Fibroblast of lung (primary cell): ENCODE measurements at places on chromosomes 4 and X.
A peak's percentile ranks its signal among the peaks of the same experiment; 100 is the strongest.

GRCh38 chr4:75621715-75622114 lies 8.6 kb downstream of the CDKL2 start:
- DNase-seq: no peak

DNA sequence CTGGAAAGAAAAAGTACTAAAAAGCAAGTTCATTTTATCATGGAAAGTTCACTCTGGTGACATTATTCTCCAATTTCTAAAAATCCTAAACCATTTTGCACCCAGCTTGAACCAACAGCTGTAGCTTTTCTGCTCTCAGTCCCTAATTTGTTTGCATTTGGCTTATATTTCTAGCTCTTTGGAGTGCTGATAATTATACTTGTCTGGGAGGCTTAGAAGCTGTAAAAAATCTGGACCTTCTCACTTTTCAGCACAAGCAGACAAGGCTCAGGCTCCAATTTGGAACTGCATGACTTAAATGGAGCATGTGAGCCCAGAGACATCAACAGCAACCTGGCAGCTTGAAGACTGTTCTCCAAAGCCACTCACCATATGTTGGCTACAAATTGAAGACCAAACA lies 170.9 kb upstream of the PCDH18 start:
- peak; percentile 87 for DNase-seq

DNA sequence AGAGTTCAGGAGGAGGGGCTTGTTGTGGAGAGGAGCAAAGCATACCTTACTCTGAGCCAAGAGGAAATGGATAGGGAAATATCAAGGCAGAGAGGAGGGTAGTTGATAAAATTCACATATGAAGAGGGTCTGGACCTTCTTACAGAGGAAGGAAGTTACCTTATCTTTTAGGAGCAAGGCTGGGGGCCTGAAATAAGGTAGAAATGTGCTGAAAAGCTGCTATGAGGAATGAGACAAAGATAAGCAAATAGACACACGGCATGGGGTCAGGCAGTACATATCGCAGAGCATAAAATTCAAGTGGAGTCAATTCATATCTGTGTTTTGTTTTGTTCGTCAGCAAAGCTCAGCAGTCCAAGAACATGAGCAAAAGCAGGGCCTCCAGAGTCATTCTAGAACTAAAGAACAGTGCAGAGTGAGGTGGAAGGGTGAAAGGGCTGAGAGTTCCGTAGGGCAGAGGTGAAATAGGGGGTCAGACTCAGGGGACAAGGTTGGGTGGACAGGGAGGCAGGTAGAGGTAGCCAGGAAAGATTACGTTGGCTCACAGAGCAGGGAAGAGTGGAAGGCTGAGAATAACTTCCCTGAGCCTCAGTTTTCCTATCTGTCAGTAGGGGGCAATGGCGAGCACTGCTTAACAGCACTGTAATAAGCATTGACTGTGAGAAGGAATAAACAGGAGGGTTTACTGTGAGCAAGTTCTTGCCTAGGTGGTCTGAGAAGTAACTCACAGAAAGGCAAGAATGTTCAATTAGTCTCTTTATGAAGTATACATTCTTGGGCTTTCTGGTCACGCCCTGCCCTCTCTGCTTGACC lies 9.2 kb downstream of the VSIG4 start:
- no peak for DNase-seq

DNA sequence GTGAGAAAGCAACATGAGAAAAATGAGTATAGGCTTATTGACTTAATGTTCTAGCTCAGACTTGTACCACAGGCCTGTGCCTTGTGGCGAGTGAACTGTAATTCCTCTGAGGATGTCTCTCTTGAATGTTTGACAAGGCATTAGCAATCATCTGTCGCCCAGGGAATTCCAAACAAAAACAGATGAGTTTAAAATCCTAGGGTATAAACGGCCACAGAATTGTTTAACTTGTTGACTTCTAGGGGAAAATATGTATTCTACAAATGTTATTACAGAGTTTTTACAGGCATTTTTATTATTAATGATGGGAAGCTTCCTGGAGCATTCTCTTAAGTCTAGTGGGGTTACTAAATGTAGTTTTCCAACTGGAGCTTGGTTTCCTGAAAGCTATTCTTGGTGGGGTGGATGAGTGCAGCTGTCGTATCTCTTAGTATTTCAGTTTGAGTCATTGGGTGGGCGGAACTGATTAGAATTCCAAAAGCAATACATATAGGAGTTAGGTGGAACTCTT lies 40.6 kb downstream of the ARHGAP10 start:
- peak; percentile 95 for DNase-seq

- no peak for DNase-seq
These were observed 8.5 kb downstream of the TRIM2 start for GRCh38 chr4:153212736-153213135.

DNA sequence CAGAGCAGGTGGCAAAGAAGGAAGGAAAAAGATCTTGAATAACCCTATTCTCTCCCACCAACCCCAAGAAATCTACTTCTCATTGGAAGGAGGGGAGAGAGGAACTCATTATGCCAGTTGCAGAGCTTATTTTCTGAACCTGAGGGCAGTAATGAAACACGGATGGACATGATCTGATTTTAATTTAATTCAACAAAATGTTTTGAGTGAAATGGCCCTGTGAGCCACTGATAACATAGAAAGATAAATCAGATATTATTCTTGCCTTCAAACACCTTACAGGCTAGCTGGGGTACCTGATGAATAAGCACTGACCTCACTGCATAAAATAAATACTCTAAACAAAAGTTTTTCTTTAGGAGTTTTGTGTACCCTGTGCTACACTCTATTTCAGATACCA lies 30.3 kb downstream of the DAPP1 start:
- no peak for DNase-seq

DNA sequence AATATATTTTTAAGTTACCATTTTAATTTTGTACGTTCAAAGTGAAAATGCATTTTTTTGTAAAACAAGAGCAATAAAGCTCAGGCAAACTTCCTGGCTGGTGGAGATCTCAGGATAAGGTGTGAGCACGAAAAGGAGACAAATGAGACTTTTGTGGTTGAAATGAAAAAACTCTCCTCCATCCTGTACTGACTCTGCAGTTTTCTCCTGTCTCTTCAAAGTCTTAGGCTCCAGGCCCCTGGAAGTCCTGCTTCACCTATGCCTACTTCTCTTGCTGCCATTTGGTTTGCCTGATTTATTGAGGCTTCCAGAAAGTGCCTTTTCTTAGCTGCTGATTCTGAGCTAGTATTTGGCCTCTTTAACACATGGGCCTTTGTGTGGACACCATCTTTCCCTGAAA lies 77.7 kb downstream of the MAML3 start:
- no peak for DNase-seq

DNA sequence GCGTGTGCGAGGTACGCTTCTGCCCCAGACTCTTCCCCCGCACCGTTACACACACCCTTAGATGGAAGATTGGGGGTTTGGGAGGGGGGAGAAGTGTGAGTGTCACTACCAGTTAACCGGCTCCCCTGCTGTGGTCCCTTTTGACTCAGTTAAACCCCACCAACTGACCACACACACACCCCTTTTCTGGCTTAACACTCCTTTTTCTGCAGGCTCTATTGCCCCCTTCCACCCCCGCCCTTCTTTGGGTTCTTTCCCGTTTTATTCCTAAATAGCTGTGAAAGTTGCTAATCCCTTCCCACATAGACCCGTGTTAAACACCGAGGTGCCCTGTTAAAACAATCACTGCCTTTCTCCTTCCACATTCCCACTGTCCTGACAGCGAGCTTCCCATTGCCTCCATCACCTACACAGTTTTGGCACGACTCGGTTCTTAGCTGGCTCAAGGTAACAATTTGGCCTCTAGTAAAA lies 3.7 kb upstream of the NR3C2 start:
- no peak for DNase-seq

GRCh38 chrX:119753639-119754257 lies 4.6 kb upstream of the SOWAHD start:
- DNase-seq: peak; percentile 40

DNA sequence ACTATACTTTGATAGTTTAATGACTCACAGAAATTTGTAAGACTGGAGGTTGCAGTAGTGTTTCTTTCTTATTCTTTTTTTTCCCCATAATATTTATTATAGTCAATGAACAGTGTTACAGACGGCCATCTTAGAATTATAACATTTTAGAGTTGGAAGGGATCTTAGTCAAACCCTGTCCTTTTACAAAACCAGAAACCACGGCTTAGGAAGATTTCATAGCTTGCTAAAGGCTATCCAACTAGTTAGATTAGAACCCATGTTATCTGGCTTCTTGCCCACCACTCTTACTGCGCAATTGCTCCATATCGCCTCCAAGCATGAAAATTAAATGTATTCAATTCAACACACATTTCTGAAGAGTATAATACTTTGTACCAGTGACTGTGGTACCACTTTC lies 1.1 kb downstream of the XIAP start:
- DNase-seq: peak; percentile 46

- DNase-seq: no peak
These were observed 410.4 kb upstream of the SMIM31 start for GRCh38 chr4:164343472-164343976.

DNA sequence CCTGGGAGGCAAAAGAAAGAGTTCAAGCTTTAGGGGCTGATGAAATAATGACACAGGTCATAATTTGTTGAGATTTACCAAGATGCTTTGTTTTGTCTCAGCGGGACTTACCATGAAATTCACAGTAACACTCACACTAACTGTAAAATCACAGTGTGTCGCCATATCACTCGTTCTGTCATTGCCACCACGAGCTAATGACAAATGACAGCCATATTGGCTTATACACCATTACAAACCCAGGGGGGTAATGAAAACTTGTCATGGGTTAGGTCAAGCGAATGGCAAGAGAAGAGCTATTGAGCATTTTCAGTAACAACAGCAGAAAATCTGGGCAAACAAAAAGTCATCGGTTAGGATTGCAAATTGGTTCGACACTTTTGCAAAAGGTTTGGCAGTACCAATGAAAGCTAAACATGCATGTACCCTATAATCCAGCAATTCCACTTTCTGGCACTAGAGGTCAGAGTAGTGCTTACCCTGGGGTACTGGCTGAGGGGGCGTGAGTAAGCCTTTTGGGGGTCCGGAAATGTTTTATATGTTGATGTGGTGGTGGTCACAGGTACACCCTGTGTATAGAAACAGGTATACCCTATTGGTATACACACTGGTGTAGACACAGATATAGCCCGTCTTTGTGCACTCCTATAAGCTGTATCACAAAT lies 83.9 kb upstream of the RAI2 start:
- DNase-seq: no peak

GRCh38 chr4:28490669-28491068 lies 1630.0 kb downstream of the STIM2 start:
- no peak for DNase-seq

- DNase-seq: no peak
These were observed 1.6 kb upstream of the HADH start for GRCh38 chr4:107987916-107988762.

DNA sequence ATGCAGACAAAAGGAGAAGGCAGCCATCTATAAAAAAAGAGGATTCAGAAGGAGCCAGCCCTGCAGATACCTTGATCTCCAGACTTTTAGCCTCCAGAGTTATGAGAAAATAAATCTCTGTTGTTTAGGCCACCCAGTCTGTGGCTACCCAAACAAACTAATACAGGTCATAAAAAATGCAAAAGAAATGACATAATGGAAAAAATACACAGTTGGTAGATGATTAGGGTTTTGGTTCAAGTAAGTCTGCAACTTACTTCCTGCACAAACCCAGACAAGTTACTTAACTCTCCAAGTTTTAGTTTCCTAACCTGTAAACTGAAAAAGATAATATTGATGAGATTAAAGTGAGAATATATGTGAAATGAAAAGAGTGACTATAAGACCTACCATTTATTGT lies 11.3 kb downstream of the QDPR start:
- DNase-seq: no peak

GRCh38 chrX:153763989-153764755 lies at the start of gene PLXNB3:
Gene PLXNB3, plus strand, starts transcription at chrX:153764249. Its CDS starts 1,287 bp downstream, at chrX:153765536.
- peak; percentile 55 for DNase-seq

GRCh38 chr4:158786121-158786601 lies 17.3 kb downstream of the FNIP2 start:
- DNase-seq: peak; percentile 70

GRCh38 chr4:177384856-177385397 lies 57.3 kb downstream of the AGA start:
- no peak for DNase-seq

GRCh38 chrX:10828036-10828435 lies 207.7 kb upstream of the MID1 start:
- no peak for DNase-seq

- peak; percentile 40 for DNase-seq
These were observed 10.4 kb downstream of the CASK start for GRCh38 chrX:41912923-41913322.

GRCh38 chrX:26376037-26376708 lies 160.2 kb downstream of the MAGEB5 start:
- DNase-seq: no peak

DNA sequence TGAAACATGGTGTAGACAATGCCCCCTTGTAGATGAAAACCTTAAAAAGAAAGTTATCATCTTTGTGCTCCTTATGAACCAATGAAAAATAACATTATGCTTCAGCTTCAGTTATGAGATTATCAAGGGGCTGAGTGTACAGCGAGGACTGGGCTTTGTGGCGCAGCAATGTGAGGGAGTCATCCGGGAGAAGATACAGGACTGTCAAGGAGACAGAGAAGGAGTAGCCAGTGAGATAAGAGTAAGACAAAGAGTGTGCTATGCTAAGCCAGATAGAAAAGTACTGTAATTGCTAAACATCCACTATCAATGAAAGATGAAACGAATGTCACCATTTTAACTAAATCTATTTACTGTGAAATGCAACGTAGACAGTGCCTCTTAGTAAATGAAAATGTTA lies 3.6 kb upstream of the KLHL15 start:
- no peak for DNase-seq

GRCh38 chr4:147840838-147841738 lies 109.2 kb downstream of the ARHGAP10 start:
- no peak for DNase-seq

GRCh38 chr4:123631786-123632692 lies 235.4 kb downstream of the SPRY1 start:
- peak; percentile 32 for DNase-seq

- peak; percentile 71 for DNase-seq
These were observed 55.0 kb downstream of the PRPS1 start for GRCh38 chrX:107683124-107683895.

GRCh38 chrX:24253469-24253868 lies 60.4 kb downstream of the SUPT20HL2 start:
- DNase-seq: no peak

- DNase-seq: no peak
These were observed 407.5 kb upstream of the KLHL4 start for GRCh38 chrX:87110142-87110541.

- DNase-seq: peak; percentile 20
These were observed 650.8 kb upstream of the DIPK2B start for GRCh38 chrX:45851434-45851991.

DNA sequence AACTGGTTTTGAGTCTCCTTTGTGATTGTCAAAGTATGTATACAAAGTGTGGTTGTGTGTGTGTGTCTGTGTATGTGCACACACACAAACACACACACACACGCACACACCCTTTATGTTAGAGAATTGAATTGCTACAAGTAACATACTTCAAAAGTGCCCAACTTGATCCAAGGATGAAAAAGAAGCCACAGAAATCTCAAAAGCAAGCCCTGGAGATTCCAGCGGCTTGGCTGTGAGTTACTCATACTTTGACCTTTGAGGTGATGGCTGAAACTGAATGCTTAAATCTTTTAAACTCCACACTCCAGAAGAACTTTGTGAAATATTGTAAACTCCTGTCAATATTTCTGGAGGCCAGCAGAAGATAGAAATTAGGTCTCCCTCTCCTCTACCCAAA lies 168.4 kb upstream of the NRK start:
- peak; percentile 54 for DNase-seq

- no peak for DNase-seq
These were observed 90.5 kb downstream of the ELOVL6 start for GRCh38 chr4:110107866-110108265.
